ENCODE measurements at places on chromosomes 6 and 20.

- DNase-seq: no peak
Observed at GRCh38 chr20:6696001-6696400, 71.5 kb upstream of the BMP2 start.

DNA sequence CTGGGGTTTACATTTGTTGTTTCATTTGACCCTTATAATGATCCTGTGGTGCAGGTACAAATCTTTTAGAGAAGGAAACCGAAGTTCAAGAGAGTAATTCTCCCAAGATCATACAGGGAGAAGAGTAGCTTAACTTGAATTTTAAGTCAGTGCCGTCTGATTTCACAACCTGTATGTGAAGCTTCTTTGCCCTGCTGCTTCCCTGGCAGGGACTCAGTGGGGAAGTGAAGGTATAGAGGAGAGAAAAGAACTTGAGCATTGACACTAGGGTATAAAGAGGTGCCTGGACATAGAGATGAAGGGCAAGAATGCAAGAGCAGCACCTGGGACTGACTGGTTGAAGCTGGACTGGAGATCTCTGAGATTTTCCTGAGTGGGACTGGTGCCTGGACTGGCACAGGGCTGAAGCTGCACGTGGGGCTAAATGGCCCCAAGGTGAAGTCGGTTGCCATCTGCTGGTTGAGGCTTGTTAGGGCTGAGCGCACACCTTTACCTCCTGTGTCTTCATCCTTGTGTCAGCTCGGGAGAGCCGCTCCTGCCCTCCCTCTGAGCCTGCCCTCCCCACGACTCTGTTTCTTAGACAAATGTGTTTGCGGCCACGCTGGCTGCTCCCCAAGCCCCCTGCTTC is 41.8 kb downstream of the FARS2 start:
- peak; percentile 53 for DNase-seq

- no peak for DNase-seq
Observed at GRCh38 chr6:11424395-11425034, 113.0 kb upstream of the TMEM170B start.

- DNase-seq: peak; percentile 13
Observed at GRCh38 chr20:17654649-17655285, 27.3 kb downstream of the RRBP1 start.

DNA sequence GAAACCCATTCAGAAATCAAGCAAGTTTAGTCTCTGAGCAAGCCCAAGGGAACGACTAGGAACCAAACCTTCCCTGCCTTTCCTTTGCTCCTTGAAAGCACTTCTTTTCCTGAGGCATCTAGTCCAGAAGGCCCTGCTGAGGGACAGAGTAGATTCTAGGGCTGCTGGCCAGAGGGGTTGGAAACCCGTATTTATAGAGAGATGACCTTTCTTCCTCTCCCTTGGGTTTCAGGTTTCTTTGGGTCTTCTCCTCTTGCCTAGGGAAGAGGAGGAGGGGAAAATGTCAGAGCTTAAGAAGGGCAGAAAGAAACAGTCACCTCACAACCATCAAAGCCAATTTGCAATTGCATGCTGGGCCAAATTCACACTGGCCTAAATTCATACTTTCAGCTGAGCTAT is 5.8 kb downstream of the APOBEC2 start:
- DNase-seq: no peak

DNA sequence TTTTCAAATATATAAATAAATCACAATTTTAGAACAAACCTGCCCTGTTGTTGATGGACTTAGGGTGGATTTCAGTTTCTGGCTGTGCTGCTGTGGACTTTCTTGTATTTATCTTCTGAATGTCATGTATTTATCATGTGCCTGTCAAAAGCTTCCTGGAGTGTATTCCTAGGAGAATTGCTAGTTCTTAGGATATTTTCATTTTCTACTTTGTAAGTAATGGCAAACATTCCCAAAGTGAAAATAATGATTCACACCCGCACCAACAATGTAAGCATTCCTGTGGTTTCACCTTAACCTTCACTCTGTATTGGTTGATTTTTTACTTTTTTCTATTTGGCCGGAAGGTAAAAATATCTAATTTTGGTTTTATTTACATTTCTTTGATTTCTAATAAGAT is 387.8 kb downstream of the SMOC2 start:
- no peak for DNase-seq

GRCh38 chr6:113671421-113671820 is 185.7 kb upstream of the MARCKS start:
- DNase-seq: no peak

GRCh38 chr6:153086225-153086990 is 44.7 kb downstream of the RGS17 start:
- no peak for DNase-seq

DNA sequence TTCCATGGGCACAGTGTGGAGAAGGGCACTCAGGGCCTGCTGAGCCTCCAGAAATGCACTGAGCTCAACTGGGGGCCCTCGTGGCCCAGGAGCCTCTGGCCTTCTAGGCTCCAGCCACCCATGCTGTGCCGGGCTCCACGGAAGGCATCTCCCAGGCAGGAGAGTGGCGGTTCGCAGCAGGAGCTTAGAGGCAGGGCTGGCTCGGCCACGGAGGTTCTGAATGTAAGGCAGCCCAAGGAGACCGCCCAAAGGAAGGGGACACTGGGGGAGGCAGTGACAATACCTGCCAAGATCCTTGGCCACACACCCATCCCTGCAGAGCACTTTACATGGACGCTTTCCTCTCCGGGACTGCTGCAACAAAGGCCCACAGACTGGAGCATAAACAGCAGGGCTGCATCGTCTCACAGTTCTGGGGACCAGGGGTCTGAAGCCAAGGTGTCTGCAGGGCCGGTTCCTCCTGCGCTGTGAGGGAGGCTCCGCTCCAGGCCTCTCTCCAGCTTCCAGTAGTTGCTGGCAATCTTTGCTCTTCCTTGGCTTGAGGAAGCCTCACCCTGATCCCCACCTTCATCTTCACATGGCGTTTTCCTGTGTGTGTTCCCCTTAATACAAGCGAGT is 128.2 kb upstream of the CDH4 start:
- no peak for DNase-seq

DNA sequence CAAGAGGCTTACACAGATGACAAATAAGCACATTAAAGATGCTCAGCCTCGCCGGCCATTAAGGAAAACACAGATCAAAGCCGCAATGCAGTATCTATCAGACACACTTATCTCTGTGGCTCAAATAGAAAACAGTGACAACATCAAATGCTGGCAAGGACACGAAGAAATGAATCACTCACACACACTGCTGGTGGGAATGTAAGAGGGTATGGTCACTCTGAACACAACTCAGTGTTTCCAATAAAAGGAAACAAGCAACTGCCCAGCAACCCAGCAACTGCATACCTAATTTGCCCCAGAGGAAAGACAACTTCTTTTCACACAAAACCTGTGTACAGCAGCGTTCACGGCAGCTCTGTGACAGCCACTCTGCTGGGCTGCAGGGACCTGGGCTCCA is 155.8 kb downstream of the WDR27 start:
- no peak for DNase-seq

- peak; percentile 84 for DNase-seq
Observed at GRCh38 chr20:3172933-3173609, at the start of gene LZTS3. TSS of gene LZTS3 (minus strand) at chr20:3173549. CDS start at chr20:3167163, 6,386 bp downstream.

DNA sequence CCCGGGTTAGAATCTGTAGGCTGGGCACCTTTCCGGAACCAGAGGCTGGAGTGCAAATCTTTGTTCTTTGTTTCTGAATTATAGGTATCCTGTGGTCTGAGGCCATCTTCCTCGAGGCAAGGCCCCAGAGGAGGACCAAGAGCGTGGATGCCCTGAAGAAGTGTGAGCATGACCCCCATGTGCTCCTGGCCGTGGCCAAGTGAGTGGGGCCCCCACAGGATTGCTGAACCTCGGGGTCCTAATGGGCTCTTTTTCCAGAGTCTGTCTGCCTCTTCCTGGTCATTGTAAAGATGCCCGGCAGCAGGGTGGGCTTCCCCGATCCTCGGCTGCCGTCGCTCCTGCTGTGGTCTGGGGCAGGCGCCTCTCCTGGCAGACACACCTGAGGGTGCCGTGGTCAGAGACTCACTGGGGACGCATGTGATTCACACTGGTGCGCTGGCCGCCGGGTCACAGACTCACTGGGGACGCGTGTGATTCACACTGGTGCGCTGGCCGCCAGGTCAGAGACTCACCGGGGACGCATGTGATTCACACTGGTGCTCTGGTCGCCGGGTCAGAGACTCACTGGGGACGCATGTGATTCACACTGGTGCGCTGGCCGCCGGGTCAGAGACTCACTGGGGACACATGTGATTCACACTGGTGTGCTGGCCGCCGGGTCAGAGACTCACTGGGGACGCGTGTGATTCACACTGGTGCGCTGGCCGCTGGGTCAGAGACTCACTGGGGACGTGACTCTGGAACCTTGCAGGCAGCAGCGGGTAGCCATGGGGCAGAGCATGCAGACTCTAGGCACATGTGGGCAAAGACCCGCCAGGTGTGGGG is 6.5 kb upstream of the C20orf204 start:
- DNase-seq: no peak

DNA sequence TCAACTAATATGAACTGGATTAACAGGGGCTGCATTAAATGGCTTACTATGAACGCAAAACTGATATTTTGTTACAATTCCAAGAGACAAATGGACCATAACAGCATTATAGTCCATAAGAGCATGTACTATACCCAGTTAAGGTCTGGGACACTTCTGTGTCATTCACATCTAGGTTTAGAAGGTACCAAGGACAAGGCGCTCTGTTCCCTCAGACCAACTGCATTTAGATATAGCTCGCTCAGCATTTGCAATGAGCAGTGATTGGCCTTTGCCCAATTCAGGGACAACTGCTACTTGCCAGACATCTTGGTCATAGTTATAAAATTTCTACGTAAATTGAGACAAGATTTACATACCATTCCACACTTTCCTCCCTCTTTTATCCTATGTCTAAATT is 132.4 kb downstream of the HS3ST5 start:
- DNase-seq: no peak

DNA sequence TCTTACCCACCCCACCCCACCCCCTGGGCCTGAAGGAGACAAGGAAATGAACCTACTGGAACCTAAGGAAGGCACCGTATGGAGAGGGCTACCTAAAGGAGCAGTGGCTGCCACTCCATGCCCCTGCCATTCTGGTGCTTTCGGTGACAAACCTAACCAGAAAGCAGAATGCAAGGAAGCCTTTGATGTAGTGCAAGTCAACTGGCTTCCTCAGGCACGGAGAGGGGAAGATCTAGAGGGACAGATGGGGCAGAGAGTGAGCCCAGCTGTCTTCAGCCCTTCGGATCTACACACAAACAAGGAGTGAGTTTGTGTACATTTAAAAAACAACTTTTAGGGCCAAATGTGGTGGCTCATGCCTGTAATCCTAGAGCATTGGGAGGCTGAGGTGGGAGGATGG is 39.5 kb downstream of the PPP1R16B start:
- DNase-seq: no peak

DNA sequence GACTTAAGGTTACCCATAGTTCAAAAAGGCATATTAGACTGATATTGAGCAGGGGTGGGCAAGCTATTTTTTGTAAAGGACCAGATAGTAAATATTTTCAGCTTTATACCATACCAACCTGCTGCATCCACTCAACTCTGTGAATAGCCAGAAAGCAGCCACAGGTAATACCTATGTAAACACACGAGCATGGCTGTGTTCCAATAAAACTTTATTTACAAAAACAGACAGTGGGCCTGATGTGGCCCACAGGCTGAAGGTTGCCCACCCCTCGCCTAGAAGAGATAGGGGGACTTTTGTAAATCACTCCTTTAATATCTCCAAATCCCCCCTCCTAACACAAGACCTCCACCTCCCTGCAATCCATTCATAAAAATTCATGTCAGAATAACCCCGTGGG is 64.4 kb downstream of the PSMG4 start:
- DNase-seq: no peak

- DNase-seq: no peak
Observed at GRCh38 chr20:32019156-32019510, 8.9 kb downstream of the CCM2L start.

DNA sequence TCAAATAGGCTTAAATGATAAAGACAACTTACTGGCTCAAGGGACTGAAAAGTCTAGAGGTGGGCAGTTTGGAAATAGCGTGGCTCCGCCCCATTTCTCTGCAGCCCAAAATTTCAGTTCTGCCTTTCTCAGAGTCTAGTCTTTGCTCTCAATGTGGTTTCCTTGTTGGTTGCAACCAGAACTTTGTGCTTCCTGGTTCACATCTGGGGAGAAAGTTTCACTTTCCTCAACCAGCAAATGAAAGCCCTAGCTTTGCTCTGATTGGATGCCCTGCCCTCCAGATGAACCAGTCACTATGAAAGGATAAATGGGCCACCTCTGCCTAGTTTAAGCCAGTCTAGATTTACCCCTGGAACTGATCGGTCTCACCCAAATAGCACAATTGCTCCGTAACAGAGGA is 14.9 kb downstream of the SYCP2L start:
- DNase-seq: no peak

GRCh38 chr6:148650941-148651505 is 95.8 kb upstream of the UST start:
- no peak for DNase-seq

GRCh38 chr6:170251776-170252571 is 38.9 kb downstream of the DLL1 start:
- DNase-seq: no peak

DNA sequence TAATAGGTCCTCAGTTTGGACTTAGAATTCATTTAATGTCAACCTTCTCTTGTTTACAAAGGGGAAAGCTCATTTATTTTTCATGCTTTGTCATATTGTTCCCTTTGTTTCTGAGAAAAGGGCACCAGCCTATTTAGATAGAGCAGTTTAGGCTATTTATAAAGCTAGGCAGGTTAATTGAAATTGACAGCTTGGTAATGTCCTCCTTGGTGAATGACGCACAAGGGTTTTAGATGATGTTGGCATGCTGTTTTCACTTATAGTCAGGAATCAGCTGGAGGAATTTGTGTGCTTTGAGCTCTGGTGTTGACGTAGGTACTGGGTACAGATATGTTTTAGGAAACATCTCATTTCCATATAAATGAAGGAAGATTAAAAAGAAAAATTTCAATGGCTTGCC is 45.2 kb downstream of the BCKDHB start:
- DNase-seq: no peak

DNA sequence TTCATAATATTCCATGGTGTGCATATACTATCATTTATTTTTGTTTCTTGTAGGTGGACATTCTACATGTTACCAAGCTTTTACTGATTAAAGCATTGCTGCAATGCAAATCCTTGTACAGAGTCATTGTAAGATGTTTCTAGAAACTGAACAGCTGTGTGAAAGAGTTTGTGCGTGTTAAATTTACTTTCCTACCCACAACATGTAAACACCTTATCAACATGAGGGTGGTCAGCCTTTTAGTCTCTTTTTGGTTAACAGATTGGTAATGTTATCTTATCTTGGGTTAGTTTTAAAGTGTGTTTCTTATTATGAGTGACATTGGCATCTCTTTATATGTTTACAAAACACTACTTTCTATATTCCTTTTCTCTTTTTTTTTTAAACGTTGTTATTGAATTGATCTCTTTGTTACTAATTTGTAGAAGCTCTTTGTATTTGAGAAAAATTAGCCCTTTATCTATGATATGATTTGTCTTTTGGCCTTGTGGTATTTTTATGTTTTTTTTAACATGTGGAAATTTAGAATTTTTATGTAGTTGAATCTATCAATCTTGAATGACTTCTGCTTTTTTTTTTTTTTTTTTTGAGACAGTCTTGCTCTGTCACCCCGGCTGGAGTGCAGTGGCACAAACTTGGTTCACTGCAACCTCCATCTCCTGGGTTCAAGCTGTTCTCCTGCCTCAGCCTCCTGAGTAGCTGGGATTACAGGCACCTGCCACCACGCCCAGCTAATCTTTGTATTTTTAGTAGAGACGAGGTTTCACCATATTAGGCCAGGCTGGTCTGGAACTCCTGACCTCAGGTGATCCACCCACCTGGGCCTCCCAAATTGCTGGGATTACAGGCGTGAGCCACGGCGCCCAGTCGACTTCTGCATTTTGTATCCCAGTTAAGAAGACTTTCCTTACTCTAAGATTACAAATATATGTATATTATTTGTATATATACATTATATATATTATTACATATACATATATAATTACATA is 112.1 kb downstream of the TCP11 start:
- DNase-seq: no peak

Measured in activated CD4-positive, alpha-beta T cell treated with anti-CD3 and anti-CD28 coated beads, Interleukin-2, amount 50 U/mL, for 4 hours (primary cell).